ENCODE measurements at places on chromosomes 11 and 22.

DNA sequence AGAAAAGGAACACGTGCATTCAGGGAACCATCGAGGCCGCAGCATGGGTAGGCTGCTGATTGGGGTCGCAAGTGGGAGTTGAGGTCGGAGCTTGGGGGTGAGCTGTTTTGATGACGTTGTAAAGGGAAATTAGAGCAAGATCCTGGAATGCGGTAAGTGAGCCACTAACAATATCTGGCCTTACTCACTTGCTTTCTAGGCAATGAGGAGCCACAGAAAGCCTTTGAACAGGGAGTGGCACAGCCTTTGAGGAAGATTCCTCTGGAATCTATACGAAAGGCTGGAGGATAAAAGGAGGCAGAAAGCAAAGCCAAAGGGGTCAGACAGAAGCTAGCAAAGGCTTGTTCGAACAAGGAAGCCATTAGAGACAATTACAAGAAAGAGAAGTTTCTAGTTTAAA lies 197.5 kb downstream of the LARGE1 start:
- no peak for DNase-seq

GRCh38 chr11:101996111-101996510 lies 51.1 kb upstream of the CFAP300 start:
- DNase-seq, result no peak

GRCh38 chr11:115682101-115682500 lies 177.9 kb upstream of the CADM1 start:
- peak; percentile 88 for DNase-seq

DNA sequence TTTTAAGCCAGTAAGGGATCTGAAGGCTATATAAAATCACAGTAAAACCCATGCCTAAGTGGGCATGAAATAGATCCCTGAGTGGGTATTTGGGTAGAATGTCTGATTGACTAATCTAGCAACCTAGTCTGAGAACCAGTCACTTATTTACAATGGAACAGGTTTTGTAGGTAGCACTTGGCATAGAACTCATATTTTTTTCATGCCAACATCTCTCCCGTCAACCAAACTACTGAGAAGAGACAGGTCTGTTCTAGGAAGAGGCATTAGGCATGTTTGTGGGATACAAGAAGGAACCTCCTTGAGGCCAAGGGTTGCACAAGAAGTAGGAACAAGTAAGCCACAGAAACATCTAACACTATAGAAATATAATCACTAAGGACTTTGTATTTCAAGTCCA lies 840.4 kb upstream of the TENM4 start:
- no peak for DNase-seq

DNA sequence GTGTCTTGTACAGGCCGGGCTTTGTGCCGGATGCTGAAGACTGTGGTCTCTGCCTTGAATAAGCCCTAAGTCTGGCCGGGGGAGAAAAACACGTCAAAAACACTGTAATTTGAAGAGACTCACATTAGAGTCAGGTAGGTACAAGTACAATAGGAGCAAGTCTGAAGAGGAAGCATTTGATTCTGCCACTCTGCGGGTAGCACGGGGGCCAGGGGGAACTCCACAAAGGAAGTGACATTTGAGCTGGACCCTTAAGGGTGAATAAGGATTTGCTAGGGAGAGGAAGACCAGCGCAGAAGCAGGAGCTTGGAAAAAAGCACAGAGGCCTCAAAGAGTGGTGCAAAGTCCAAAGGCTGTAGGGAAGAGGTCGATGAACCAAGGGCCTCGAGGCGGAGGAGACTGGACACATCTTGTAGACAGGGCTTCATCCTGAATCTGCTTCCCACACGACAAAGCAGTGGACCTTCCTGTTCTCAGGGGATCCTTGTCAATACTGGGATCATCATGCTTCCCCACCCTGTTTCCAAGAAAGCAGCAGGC lies 38.7 kb downstream of the BUD13 start:
- no peak for DNase-seq

- peak; percentile 36 for DNase-seq
Measured at GRCh38 chr11:82043316-82043715, 690.3 kb downstream of the FAM181B start.

GRCh38 chr22:48090332-48090672 lies 1327.9 kb downstream of the TBC1D22A start:
- no peak for DNase-seq

- no peak for DNase-seq
Measured at GRCh38 chr22:35140879-35141745, 75.2 kb downstream of the ISX start.

DNA sequence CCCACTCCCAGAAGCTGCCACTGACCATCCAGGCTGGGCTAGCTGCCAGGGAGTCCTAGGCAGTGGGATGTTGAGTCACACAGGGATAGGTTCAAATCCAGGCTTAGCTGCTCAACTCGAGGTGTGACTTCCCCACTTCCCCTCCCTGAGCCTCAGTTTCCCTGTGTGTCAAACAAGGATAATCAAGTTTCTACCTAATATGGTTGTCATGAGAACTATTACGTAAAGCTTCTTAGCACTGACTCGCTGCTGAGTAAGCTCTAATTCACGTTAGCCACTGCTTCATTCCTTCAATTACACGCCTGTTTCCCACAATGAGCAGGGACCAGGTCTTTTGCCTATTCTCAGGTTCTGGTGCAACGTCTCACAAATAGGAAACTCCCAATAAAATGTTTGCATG lies 67.7 kb downstream of the SEZ6L start:
- DNase-seq, result peak; percentile 63

DNA sequence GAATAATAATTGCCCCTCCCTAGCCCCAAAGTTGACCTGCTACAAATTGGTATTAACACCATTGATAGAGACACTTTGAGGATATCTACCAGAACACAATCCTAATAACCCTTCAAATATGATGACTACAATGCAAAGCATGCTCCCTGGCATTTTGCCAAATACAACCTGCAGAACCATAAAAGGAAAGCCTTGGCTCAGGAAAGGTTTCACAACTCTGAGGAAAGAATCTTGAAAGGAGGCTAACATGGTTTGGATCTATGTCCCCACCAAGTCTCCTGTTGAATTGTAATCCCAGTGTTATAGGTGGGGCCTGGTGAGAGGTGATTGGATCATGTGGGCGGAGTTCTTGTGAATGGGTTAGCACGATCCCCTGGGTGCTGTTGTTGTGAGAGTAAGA lies 140.4 kb upstream of the ARHGAP42 start:
- peak; percentile 59 for DNase-seq

- no peak for DNase-seq
Measured at GRCh38 chr11:15153231-15153630, 38.5 kb downstream of the INSC start.

GRCh38 chr22:50627642-50628542 lies at the start of gene ARSA:
Gene ARSA, minus strand, starts transcription at chr22:50628152. Its CDS starts 373 bp downstream, at chr22:50627779.
- peak; percentile 85 for DNase-seq

GRCh38 chr11:106601684-106602297 lies 416.5 kb downstream of the GUCY1A2 start:
- no peak for DNase-seq

GRCh38 chr11:32849761-32850160 lies 20.0 kb downstream of the PRRG4 start:
- DNase-seq, result no peak

DNA sequence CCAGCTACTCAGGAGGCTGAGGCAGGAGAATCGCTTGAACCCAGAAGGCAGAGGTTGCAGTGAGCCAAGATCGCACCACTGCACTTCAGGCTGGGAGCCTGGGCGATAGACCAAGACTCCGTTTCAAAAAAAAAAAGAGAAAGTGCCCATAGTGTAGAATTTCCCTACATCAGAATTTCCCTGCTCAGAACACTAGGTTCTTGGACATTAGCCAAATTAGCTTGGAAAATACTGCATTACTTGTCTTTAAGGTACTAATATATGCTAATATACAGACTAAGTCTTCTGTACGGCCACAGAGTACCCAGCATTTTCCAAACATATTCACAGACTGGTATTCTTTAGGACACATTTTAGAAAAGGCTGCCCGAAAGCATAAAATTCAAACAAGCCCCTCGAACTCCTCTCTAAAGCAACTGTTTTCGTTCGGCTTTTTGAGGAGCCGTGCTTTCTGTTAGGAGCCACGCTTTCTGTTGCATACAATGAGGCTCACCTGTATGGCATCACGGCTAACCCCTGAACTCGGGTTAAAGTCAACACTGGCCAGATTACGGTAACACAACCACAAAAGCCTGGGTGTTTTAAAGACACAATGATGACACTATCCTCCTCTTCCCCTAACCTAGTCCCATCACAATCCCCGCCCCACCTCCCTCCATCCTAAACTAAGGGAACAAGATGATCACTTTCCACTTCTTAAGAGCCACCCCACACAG lies 18.4 kb downstream of the TNKS1BP1 start:
- no peak for DNase-seq

DNA sequence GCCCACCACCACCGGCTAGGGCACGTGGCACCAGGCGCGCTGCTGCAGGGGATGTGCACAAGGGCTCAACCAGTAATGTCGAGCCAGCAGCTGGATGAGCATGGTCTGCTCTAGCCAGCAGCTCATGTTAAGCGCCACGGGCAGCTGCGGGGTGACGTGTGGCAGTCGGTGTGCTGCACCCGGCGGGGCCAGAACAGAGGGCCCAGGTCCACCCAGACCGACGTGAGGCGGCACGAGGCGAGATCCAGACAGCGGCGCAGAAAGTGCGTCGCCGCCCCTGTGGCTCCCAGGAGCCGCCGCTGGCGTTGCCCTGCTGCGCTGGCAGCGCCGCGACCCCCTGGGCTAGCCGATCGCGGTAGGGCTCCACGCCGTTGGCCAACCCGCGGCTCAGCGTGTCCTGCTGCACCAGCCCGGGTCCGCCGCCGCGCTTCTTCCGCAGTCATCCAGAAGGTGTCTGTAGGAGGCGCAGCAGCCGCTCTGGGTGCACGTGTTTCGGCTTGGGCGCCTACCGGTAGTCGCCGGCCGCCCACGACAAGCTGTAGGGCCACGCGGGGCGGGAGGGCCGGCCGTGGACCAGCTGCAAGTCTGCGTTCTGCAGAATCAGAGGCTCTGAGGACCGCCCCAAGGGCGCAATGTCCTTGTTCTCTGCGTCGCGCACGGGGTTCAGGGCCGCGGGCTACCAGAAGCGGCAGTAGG lies 4.6 kb upstream of the GALR3 start:
- peak; percentile 59 for DNase-seq

- DNase-seq, result no peak
Measured at GRCh38 chr11:85423316-85423715, 203.8 kb downstream of the DLG2 start.

DNA sequence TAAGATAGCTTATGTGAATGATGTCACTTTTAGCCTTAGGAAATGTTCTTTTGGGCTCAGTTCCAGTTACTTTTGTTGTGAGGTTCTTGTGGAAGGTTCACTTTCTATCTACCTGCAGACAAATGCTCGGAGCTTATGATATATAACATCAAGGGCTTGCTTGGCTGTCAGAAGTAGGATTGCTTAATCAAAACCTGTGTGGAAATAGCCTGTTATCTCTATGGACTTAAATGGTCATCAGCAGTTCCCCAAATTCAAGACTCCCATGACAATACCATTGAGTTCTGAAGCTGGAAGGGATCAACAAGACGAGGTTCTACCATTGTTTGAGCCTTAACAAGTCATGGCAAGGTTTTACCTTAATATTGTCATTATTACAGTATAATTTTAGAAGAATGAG lies 43.8 kb downstream of the FLI1 start:
- DNase-seq, result no peak

GRCh38 chr11:75939992-75940391 lies 125.0 kb downstream of the UVRAG start:
- DNase-seq, result no peak

GRCh38 chr11:7332962-7333361 lies 81.3 kb downstream of the SYT9 start:
- no peak for DNase-seq

DNA sequence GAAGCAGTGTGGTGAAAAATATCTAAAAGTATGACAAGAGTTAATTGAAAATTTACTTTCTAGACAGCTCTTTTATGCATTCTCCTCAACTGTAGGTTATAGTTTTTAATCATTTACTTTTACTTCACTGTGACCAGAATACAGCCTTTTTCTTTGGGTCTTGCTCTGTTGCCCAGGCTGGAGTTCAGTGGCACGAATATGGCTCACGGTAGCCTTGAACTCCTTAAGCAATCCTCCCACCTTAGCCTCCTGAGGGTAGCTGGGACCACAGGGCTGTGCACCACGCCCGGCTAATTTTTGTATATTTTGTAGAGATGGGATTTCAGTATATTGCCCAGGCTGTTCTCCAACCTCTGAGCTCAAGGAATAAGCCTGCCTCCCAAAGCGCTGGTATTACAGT lies 5.3 kb downstream of the SC5D start:
- no peak for DNase-seq

- no peak for DNase-seq
Measured at GRCh38 chr11:3093281-3094191, 36.3 kb upstream of the CARS1 start.

GRCh38 chr11:529728-530411 lies 5.5 kb downstream of the HRAS start:
- no peak for DNase-seq

DNA sequence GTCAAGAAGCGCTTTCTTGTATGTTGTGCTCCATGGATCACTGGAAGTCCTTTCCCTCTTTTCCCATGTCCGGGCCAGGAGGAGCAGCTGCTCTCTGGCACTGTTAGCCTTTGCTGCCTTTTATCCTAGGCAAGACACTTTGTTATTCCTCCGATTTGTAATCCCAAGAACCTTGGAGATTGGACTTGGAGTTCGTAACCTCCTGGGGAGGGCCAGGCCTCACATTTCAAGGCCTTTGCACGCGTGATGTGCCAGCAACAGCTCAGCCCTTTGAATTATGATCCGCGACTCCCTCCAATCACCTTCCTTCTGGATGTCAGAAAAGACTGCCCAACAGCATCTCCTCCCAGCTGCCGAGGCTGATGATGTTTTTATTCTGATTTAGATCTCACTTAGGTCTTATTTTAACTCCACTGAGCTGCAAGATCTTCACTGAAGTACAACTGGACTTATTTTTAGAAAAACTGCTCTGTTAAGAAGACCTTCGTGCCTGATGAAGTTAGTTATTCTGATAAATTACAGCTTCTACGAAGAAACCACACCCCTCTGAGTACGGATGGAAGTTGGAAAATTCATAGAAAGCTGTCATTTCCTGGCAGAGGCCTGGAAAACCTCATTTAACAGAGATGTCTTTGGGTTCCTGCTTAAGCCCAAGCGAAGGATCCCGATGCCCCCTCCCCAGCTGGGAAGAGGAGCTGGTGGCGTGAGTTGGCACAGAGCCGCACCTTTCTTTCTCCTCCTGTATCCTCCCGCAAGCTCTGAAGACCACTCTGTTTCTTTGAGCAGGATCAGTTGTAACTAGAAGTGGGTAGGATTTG lies 62.4 kb downstream of the PARVB start:
- DNase-seq, result peak; percentile 15

DNA sequence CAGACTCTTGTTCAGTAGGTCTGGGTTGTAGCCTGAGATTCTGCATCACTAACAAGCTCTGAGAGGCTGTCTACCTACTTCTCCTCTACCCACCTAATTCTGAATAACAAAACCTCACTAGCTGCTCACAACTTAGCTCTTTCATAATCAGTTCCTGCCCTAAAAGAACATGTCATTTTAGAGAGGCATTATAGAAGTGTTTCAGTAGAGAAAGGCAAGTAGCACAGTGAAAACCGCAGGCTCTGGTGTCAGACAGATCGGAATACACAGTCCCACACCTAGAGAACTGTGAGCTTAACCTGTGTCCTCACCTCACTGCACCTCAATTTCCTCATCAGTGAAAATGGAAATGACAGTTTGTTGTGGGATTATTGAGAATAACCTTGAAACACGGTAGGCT lies 1337.6 kb upstream of the TENM4 start:
- no peak for DNase-seq

Measured in fibroblast of skin of right biceps (primary cell).